ENCODE measurements at places on chromosomes 5 and 9.

- no peak for DNase-seq
Measured at GRCh38 chr5:84260140-84260539, 124.5 kb downstream of the EDIL3 start.

DNA sequence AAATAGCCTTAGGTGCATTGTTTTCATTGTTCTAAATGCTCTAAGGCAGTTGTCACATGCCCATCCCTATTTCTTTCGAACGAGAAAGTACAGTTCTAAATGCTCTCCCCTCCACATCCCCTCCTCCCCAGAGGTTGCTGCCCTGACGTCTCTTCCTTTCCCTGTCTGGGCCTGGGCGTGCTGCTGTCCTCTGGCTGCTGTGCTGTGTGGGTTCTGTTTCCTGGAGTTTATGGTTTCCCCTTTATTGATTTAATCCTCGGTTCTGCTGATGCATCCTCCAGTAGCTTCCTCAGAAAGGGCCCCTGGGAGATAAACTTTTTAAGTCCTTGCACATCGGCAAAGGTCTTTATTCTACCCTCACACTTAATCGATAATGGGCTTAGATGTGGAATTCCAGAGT lies 48.8 kb downstream of the MVB12B start:
- no peak for DNase-seq

- no peak for DNase-seq
Measured at GRCh38 chr9:117242082-117242481, 172.8 kb downstream of the ASTN2 start.

DNA sequence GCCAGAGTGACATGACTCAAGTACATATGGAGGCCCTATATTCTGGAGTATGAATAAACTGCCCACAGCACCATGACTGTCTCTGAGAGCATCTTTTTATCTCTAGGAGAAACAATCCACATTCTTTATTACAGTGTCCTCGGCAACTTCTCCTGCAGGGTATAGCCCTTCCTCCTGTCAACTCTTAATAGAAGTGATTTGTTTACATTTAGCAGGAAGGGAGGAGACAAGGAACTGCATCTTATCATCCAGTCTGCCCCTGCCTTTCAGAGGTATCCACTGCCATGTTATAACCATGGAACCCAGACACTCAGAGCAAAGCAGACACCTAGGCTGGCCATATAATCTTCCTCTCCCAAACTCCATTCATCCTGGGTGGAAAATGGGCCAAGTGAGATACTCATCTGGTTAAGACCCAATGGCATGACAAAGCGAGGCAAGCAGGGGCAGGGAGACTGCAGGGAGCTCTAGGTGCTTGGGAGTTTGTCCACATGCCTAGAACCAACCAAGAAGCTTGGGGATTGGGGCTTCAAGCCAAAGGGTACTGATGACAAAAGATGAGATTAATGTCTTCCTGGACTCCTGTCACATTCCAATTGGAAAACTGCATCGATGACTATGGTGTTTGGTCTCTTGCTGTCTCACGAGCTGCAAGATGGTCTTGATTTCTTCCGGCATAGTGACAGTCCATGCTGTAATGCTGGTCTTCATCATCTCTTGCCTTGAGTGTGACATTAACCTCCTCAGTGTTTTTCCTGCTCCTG lies 620.5 kb upstream of the KLF4 start:
- no peak for DNase-seq

DNA sequence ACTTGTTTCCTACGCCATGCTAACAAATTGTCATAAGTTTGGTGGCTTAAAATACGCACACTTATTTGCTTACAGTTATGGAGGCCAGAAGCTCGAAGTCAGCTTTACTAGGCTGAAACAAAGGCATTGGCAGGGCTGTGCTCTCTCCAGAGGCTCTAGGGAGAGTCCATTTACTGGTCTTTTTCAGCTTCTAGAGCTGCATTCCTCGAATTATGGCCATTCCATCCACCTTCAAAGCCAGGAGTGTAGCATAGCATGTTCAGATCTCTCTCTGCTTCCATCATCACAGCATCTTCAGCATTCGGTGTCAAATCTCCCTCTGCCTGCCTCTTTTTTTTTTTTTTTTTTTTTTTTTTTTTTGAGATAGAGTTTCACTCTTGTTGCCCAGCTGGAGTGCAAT lies 670.2 kb downstream of the ACTL7B start:
- no peak for DNase-seq

DNA sequence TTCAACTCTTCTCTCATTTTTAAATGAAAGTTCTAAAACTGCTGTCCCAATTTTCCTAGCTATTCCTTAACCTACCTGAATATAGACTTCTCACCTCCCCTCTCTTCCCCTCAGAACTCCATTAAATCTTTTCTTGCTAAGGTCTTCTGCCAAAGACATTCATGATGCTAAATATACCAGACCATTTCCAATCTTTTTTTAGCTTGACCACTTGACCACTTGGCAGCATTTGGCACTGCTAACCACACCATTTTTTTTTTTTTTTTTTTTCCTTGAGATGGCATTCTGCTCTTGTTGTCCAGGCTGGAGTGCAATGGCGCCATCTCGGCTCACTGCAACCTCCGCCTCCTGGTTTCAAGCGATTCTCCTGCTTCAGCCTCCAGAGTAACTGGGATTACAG lies 3.6 kb upstream of the ZNF131 start:
- no peak for DNase-seq

DNA sequence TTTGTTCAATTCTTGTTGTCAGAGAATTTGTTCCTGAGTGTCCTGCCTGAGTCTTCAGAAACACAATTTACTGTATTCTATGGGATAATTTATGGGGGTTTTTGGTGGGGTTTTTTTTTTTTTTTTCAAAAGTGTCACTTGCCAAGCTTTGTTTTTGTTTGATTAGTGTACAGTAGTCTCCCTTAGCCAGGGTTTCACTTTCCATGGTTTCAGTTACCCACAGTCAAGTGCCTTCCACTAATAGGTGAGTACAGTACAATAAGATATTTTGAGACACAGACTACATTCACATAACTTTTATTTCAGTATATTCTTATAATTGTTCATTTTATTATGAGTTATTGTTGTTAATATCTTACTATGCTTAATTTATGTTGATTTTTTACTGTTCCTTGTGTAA lies 25.0 kb upstream of the AUH start:
- no peak for DNase-seq

DNA sequence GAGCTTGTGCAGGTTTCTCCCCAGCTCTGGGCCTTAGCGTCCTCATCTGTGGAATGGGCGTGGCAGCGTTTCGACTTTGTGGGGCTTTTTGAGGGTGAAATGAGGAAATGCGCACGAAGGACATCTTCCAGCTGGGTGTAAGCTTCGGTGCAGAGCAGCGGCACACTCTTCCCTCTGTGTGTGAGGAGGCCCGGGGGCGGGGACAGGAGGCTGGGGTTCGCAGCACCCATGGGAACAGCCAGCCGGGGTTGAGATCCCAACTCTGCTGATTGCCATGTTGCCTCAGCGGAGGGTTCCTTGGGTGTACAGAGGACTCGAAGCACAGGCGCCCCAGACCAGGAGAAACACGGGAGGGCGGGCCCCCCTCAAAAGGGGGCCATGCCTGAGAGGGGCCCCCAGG lies 265.6 kb downstream of the NSG2 start:
- DNase-seq = no peak

DNA sequence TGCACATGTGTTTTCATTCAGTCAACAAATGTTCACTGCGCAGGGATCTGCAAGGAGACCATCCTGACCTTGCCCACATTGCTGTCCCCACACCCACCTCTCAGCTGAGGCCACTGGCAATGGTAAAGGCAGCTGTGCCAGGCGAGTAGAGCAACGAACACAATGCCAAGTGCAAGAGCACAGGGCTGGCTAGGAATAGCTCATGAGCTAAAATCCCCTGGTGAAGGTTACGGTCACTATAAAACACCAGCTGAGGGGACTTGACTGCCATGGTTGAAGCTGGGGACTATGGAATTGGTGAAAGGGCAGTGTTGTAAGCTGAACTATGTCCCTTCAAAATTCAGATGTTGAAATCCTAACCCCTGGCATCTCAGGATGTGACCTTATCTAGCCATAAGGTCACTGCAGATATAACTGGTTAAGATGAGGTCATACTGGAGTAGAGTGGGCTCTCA lies 96.1 kb downstream of the OTULIN start:
- DNase-seq = no peak

- DNase-seq = no peak
Measured at GRCh38 chr9:14136047-14136635, 177.8 kb downstream of the NFIB start.

- DNase-seq = no peak
Measured at GRCh38 chr5:102341681-102342288, 45.7 kb upstream of the SLCO4C1 start.

All from CD8-positive, alpha-beta memory T cell (primary cell).